ENCODE measurements at places on chromosomes 13 and 19.

DNA sequence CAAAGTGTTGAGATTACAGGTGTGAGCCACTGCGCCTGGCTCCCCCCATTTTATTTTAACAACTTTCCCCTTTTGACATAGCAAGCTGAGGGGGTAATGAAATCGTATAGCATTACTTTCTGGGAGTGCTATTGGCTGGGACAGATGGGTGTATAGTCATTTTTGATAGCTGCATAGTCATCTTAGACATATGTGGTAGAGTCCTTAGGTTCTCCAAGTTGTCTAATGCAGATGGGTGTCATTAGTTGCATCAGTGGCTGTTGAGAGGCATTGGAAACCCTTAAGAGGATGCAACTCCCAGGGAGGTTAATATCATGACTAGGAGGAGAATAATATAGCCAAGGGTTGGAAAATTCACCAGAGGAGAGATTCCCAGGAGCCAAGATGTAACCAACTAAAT is 28.6 kb upstream of the PNMA8B start:
- DNase-seq, result no peak

DNA sequence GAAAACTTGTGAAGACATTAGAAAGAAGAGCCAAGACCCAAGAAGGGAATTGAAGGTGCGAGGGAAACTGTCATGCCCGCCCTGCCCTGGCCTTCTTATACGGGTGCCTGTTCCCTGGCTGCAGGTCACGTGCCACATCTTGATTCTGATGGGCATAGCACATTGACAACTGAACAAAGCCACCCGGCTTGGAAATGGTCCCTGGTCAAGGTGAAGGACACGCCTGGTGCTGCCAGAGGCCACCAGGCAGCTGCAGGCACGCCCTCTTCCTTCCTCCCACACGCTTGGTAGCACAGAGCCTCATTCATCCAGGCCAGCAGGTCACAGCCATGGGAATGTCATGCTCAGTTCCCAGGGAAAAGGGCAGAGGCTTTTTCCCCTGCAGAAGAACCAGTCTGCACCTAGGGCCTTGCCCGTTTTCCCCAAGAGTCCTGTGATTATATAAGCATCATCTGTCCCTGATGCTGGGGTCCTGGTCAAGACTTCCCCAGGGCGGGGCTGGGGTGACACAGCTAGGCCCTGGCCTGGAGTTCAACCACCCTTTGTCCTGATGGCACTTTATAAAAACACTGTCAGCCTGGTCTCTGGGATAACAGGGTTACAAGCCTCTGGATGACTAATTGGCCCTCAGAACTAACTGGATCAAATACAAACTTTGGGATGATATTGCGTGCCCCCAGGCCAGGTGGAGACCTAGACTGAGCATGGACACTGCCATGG is 56.0 kb downstream of the CDADC1 start:
- no peak for DNase-seq

DNA sequence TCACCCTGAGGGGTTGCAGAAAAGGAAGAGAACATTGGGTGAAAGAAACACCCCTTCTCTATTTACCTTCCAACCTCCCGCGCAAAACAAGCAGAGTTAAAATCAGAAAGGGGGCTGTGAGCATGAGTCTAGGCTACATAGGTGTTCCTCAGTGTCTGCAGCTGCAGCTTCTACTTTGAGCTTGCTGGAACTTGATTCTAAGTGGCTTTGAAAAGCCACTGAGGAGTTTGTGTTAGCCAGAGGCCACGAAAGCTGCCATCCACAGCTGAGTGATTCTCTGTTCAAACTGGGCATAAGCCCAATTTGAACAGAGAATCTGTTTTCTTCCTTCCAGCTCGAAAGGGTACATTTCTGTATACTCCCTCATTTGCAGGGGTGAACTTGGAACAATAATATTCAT is 343.9 kb downstream of the PCDH9 start:
- no peak for DNase-seq

GRCh38 chr13:73107970-73108369 is 49.2 kb downstream of the KLF5 start:
- DNase-seq, result no peak

GRCh38 chr13:87851410-87851809 is 180.2 kb downstream of the SLITRK5 start:
- no peak for DNase-seq

DNA sequence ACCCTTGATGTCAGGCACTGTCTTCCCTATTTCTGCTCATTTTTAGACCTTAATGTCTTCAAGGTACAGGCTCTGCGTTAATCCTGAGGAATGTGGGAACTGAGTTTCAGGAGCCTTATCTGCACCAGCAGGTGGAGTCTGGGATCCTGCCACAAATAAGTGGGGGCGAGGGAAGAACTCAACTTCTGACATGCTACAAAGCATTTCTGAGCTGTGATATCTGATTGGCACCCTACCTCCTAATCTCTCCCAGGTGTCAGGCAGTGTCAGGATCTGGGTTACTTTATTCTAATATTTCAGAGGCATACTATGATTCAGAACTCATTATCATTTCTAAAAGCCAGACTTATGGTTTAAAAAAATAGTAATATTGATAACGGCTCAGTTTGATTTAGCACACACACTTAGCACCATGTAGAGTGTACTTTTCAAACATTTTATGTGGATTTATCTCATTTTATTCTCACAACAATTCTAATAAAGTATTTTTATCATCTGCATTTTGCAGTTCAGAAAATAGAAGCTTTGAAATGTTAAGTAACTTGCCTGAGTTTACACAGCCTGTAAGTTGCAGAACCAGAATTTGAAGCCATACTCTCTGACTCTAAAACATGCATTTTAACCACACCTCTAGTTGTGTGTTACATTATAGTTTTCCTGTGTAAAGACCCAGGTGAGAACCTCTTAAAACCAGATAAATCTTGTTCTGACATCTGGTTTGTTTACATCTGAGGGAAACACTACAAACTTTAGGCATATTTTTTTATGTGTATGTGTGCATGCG is 358.6 kb downstream of the TDRD3 start:
- no peak for DNase-seq

GRCh38 chr13:99505814-99506269 is 4.6 kb downstream of the TM9SF2 start:
- peak; percentile 74 for DNase-seq

DNA sequence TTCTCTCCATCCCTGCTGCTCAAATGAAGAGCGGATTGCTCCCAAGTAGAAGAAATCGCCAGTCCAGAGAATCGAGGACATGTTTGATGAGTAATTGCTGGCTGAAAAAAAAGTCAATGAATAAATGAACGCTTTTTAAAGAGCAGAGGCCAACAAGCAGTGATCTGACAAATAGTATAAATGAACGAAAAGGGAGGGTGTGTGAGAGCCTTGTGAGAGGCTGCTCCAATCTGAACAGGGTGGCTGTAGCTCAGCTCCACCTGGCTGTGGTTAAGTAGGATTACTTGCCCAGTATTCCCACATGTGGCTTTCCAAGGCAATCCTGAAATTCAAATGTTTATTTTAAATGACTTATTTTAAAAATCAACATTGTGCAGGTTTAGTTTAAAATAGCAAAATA is 117.1 kb downstream of the TSHZ3 start:
- no peak for DNase-seq

- no peak for DNase-seq
Measured at GRCh38 chr19:17797424-17798201, 2.7 kb downstream of the B3GNT3 start.

DNA sequence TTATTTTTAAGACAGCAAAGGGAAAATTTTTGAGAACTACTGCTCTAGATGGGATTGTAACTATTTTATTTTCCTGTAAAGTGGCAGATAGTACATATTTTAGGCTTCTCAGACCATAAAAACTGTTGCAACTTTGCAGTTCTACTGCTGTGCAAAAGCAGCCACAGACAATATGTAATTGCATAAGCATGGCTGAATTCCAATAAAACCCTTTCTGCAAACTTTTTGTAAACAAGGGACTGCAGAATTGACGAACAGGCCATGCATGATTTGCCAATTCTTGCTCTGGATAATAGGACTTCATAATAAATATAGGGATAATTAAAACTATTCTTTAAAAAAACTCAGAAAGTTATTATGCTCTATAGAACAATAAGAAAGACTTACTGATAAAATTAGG is 149.1 kb downstream of the SLITRK5 start:
- DNase-seq, result no peak

DNA sequence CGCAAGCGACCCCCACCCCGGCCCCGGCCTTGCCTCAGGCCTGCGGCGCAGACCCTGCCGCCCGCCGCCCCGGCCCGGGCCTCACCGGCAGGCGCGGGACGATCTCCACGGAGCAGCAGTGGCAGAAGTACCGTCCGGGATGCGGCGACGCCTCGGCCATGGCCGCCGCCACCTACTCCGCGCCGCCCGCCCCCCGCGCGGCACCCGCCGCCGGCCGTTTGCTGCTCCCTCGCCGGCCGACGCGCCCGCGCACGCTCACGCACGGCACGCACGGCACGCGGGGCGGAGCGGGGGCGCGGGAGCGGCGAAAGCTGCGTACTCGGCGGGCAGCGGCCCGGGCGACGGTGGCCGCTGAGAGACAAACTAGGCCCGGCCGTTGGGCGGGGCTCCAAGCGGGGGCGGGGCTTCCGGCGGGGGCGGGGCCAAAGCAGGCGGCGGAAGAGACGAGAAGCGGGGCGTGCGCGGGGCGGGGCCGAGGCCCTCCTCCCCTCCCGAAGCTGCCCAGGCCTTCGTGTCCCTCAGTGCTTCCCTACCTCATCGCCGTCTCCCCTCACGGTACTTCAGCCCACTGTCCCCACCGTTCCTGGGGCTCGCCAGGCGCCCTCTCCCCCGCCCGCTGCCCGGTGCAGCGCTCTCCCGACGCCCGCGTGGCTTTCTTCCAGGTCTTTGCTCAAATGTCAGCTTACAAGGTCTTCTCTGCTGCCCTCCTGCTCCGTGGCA is at the start of gene RNF126:
Gene RNF126, minus strand, starts transcription at position 253 of the 720 bp plus-strand sequence. Its CDS starts 93 bp downstream, at position 160.
- DNase-seq, result peak; percentile 97

GRCh38 chr19:58338825-58339558 is 12.2 kb downstream of the ZSCAN22 start:
- no peak for DNase-seq

DNA sequence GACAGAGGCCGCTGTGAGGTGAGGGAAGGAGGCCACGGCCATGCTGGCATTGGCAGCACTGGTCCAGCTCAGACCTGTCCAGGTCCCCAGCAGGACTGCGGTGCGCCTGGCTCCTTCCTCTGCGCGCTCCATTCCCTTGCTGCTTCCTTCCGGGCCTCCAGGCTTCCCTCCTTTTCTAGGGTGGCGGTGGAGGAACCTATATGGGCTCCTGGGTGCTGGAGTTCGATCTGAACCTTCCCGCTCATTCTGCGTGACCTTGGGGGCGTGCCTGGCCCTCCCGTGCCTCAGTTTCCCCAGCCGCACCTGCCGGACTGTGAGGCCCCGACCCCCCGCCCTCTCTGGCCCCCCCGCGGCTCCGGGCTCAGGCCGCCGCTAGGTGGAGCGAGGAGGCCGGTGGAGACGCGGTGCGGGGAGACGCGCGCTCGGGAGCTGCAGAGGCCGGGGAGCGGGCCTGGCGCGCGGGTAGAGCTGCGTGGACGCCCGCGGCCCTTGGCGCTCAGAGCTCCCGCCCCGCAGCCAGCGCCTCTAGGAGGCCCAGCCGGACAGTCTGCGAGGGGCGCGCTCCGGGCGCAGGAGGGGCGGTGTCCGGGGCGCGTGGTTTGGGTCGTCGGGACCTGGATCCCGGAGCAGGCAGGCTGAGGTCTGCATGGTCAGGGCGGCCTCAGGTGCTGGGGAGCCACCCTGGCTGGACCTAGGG is 29.9 kb downstream of the EFNA2 start:
- DNase-seq, result peak; percentile 67

DNA sequence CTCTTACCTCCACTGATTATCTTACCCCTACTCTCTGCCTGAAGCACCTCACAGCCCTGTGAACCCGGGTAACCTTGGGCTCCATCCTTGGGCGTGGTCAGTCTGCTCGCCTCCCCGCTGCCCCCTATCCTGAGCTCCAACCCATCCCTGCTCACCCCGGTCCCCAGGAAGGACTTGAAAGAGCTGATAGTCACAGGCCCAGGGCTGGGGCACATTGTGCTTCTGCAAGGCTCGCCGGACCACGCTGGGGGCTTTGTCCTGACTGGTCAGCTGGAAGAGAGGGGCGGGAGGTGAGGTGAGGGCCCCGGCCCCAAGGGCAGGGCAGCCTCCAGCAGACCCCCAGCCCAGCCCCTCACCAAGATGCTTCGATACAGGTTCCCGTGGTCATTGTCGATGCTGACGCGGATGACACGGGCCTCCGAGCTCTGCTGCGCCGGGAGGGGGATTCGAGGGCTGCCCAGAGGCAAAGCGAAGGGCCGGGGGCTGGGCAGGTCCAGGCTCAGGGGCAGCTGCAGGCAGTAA is 13.0 kb upstream of the EPOR start:
- DNase-seq, result no peak

GRCh38 chr13:109836629-109837607 is 50.5 kb upstream of the IRS2 start:
- DNase-seq, result no peak

DNA sequence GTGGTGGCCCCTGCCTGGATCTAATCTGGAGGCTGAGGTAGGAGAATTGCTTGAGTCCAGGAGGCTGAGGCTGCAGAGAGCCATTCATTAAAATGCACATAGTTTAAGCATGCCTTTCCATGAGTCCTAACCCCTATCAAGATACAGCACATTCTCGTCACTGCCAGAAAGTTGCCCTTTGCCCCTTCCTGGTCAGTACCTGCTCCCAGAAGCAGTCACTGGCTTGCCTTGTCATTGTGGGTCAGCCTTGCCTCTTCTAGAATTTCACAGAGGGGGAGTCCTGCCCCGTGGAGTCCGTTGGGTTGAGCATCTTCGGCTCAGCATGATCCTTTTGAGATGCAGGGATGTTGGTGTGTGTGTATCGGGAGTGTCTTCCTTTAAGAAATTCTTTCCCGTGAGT is 10.8 kb downstream of the BICRA start:
- no peak for DNase-seq

DNA sequence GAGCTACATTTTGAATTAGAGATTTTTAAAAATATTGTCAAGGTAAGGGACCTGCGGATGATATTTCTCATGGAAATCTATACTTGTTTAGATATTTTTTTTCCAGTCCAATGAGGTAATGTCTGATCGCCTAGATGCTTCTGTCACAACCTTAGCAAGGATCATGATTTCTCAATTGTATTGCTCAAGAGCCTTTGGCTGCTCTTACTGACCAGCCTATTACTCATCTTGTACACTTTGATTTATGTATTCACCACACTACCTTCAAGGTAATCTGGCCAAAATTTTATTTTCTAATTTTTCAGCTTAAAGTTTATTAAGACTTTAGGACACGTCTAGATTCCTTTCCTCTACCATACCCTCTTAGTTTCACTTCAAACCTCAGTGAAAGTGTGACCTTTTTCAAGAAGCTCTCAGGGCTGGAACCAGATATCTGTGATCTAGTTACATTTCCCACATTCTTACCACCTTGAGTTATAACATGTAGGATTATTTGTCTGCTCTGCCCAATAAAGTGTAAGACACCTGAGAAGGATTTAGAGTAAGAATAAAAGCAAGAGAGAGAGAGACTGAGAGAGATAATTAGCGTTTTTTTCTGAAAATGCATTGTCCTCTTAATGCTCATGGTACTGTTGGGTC is 197.1 kb downstream of the ITGBL1 start:
- no peak for DNase-seq

All from Karpas-422 (cell line).